ENCODE measurements at places on chromosomes 5 and 9.

DNA sequence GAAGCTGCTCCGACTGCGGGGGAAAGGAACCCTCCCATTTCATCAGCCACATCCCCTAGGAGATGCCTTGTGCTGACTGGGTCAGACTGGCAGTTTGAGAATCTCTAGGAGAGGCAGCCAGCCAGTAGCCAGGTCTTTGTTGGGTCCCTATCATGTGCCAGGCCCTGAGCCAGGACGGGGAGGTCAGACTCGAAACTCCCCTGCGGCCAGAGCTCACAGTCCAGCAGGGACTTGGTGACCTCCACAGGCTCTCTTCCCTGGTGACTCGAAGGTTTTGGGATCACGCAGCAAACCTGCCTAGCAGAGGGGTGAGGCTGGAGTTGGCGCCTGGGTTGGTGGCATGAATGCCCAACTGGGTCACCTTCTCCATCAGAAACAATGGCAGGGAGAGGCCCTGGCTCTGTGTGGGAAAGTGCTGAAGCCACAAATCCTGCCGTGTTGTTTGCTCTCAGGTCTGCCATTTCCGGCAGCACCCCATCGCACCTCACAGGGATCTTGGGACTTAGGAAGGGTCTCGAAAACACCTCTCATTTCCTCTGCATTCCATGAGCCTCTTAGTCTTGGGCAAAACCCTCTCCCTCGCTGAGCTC, 14.4 kb upstream of the ORM1 start:
- DNase-seq = no peak

DNA sequence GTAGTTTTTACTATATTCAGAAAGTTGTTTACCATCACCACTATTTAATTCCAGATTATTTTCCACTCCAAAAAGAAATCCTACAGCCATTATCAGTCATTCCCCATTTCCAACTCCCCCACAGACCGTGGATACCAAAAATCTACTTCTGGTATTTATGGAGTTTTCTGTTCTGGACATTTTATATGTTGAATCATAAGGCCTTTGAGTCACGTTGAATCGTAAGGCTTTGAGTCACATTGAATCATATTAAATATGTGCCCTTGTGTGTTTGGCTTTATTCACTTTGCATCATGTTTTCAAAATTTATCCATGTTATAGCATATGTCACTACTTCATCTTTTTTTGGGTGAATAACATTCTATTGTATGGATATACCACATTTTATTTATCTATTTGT, 454.1 kb upstream of the NUDT12 start:
- no peak for DNase-seq

DNA sequence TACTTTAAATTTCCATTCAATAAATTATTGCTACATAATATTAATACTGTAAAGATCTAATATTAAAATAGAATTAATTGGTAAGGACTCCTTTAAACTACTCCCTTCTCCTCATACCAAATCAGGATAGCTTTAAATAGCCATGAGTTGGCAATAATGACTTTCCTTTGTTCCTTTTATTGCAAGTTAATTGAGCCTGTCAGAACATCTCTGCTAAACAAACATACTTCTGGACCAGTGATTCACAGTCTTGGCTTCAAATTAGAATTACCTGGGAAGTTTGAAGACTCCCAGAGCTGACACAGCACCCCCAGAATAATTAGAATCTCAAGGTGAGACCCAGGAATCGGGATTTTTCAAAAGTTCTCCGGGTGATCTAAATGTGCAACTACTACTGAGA, 18.7 kb downstream of the C5orf58 start:
- no peak for DNase-seq

GRCh38 chr9:93821307-93821703, 133.8 kb downstream of the BARX1 start:
- DNase-seq = no peak

GRCh38 chr9:1913631-1914330, 101.4 kb upstream of the SMARCA2 start:
- no peak for DNase-seq

- DNase-seq = no peak
These were observed 174.9 kb upstream of the PUM3 start for GRCh38 chr9:3018691-3019230.

GRCh38 chr9:37752642-37753488, 740 bp upstream of the TRMT10B start:
- no peak for DNase-seq

DNA sequence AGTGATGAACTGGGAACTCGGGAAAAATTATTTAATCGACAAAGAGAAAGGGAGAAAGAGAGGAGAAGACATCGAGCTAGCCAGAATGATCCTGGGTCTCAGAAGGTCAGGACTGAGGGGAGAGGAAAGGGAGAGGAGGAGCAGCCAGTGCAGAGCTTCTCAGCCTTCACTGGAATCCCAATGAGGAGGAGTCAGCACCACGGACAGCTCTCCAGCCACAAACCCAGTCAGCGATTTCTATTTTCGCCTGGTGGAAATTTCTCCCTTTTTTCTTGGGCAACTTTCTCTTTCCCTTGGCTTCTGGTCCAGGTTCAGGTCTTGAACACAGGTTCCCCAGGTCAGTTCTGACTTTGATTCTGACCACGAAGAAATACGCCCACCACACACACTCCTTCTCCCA, 1.6 kb upstream of the BRINP1 start:
- DNase-seq = peak; percentile 54

GRCh38 chr9:76738402-76738801, 25.8 kb upstream of the PCA3 start:
- DNase-seq = no peak

DNA sequence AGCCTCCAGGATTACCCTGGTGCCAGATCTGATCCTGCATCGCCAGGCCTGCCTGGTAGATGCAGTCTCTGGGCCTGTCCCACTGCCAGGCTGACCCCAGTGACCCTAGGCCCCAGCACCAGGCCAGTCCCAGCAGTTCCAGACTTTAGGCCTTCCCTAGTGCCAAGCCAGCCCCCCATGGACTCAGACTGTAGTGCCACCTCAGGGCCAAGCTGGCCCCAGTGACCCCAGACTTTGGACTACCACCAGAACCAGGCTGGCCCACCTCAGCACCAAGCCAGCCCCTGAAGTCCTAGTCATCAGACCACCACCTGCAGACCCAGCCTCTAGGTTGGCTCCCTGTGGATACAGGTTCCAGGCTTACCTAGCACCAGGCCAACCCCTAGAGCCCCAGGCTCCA, 142.5 kb downstream of the PJA2 start:
- no peak for DNase-seq

DNA sequence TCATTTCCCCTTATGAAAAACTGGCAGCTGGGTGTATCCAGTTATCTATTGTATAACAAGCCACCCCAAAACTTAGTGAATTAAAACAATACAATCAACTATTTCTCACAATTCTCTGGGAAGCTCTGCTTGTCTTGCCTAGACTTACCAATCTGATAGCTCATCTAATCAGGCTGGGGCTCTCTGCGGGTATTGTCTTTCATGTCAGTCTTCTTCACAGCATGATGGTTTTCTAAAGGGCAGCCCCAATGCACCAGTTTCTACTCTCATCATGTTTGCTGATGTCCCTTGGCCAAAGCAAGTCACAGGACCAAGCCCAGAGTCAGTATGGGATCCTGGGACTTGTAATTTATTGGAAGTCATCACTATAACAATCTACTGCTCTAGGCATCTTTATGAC, 433.5 kb downstream of the KIAA0825 start:
- DNase-seq = no peak

DNA sequence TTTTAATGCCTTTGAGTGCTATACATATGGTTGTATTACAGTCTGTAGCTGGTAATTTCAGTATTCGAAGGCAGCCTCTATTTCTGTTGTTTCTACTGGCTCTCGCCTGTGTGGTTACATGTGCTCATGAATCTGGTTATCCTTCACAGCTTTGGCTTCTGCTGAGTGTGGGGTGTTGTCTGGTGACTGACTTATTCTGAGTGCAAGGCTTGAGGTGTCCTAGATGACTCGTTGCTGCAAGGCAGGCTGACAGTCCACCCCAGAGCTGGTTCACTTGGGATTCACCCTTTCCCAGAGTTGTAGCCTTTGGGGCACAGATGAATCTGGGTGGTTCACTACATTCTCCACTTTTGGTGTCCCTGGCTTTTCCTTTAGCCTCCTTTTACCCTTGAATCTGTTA, 41.4 kb downstream of the PDE8B start:
- DNase-seq = no peak

DNA sequence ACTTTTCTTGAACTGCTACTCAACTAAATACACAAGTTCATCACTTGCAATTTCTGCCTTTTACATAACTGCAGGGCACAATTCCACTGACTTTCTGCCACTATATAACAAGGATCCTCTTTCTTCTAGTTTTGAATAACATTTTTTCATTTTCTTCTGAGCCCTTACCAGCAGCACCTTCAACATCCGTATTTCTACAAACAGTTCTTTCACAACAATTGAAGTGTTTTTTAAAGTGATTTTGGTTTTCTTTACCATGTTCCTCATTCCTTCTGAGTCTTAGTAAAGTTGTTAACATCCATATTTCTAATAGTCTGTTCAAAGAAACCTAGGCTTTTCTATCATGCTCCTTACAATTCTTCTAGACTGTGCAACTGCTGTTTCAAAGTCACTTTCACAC, 127.2 kb upstream of the PITX1 start:
- no peak for DNase-seq

DNA sequence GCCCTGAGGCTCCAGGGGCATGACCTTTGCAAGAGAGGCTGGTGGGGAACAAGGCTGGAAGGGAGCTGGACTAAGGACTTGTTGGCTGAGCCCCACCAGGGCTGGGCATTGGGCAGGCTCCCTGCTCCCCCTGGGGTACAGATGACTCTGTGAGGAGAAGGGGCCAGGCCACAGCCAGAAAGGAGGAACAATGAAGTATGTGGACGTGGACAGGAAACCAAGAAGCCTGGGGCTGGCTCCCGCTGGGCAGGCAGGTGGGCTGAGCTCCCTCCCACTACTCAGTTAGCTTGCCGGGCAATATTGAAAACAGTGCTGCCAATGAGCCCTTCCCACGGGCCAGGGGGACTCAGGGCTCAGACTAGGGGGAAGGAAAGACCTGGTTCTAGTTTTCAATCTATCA, 66.1 kb upstream of the SPTLC1 start:
- DNase-seq = peak; percentile 10

DNA sequence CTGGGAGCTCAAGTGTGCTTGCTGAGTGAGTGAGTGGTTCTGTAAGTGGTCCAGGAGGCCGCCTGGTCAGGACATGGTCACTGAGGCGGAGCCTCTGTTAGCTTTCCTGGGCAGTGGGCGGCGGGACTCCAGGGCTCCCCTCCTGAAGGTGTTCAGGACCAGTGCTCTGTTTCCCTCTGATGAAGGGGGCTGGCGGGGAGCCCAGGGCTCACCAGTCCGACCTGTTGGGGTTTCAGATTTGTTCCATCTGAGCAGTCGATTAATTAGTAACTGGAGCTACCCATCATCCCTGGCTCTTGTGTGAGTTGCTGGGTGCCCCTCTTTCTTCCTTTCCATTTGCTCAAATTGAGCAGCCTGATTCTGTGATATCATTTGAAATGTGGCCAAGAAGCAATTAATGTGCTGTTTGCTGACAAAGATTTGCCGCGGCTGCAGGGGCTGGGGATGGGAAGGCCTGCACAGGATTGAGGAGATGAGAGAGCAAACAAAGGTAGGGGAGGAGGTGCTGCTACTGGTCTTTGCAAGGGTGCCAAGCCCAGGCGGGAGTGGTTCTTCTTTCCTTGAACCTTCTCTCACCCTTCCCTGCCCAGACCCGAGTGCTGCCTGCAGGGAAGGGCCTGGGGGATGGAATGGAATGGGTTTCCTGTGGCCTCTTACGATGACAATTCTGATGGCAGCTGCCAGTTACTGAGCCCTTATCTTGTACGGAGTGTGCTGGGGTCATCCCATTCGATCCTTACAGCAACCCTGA, 92.8 kb upstream of the PITX1 start:
- no peak for DNase-seq

DNA sequence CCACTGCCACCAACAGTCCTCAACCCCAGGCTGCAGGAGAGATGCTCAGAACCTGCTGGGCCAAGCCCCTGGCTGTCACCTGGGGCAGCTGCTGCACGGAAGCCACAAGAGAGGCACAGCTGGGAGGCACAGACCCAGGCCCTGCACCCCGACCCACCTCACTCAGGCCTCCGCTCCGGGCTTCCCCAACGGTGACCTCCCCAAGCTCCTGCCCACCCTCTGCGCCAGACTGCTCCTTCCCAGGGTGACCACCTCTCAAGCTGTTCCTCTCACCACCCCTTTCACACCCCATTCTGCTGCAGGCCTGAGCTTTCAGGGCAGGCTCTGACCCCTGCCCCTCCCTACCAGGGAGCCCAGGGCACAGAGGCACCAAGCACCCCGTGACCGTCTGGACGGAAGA, 33.0 kb downstream of the VAV2 start:
- no peak for DNase-seq

DNA sequence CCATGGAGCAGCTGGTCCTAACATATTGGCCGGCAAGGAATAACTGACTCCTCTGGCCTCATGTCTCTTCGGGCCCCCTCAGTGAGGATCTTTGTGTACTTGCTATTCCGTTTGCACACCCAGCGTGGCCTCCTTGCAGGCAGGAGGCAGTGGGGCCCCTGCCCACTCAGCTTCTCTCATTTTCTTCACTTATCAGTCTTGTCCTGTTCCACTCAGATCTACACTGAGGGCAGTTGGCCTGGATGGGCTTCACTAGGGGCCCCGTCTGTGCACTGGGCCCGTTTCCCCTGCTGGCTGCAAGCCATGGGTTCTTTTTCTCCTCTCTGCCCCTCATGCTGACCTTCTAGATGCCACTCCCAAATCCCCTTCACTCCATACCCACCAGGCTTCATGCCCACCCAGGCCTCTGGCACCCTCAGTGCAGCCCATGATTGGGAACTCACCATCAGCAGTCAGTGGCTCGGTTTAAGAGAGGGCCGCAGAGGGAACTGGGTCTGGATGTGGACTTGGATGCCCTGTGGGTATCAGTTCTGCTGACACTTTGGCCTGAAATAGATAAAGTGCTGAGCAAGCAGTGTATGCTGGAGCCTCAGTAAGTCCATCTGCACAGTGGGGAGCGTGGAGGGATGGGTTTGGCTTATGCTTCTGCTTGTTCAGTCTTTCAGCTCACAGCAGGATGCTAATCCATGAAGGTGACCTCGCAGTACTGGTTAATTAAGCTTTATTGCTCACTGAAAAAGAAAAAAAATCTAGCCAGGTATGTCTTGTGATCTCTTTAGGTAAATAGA, 57.9 kb downstream of the ERBIN start:
- DNase-seq = no peak

Data from GM13977 (cell line).